Occipital lobe (tissue), 3 donors: ENCODE measurements at places on chromosomes 11 and 22. TPM values are rescaled to one million over a fixed set of nuclear protein-coding genes. Genes with fewer than 3 reads are reported as not detected.

DNA sequence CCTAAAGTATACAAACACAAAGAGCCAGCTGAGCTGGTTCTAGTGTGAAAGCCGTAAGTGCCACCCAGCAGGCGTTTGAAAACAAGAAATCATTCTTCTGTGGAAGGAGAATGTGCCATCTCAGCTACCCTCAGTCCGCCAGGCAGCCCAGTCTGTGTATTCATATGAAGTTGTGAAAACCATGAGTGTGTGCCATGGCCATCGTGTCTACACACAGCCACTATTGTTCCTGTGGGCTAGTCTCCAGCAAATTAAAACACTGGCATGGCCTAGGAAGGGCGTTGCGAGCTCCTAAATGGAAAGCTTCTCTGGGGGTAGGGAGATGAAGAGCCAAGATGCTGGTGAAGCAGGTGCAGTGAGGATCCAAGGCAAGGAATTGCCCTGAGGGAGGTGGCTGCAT lies 51.5 kb upstream of the HORMAD2 start:
- peak; percentile 43 for DNase-seq

C11orf91 gene
- total RNA-seq, result not detected

GRCh38 chr22:26593763-26594162 lies 3.8 kb upstream of the TPST2 start:
- DNase-seq, result no peak

MMP1 gene
- not detected for total RNA-seq

JAML gene
- total RNA-seq, result 1.2 TPM

SLC29A2 gene
- 1.4 TPM for total RNA-seq

CENPM gene
- 1.6 TPM for total RNA-seq

GRCh38 chr22:31520051-31520450 lies 23.7 kb downstream of the SFI1 start:
- no peak for DNase-seq

PKNOX2 gene
- 5.3 TPM for total RNA-seq

DNA sequence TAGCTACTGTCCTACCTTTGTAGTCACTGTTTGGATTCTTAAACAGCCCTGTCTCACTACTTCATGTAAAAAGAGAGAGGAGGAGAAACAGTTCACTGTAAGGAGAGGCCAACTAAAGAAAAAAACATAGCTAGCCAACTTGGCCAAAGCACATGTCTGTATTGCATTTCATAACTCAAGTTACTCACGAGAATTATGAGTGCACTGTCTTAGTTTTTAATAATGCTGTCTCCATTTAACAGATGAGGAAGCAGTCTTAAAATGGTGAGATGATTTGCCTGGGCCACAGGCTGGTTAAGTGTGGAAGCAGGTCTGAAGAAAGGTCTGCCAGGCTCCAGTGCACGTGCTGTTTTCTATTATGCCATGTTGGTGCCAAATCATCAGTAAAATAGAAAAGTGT lies 104.5 kb downstream of the UVRAG start:
- DNase-seq, result no peak

GRCh38 chr22:43827003-43827735 lies 15.1 kb upstream of the EFCAB6 start:
- DNase-seq, result no peak

- no peak for DNase-seq
These were observed 142.0 kb upstream of the BDNF start for GRCh38 chr11:27842290-27842689.

DNA sequence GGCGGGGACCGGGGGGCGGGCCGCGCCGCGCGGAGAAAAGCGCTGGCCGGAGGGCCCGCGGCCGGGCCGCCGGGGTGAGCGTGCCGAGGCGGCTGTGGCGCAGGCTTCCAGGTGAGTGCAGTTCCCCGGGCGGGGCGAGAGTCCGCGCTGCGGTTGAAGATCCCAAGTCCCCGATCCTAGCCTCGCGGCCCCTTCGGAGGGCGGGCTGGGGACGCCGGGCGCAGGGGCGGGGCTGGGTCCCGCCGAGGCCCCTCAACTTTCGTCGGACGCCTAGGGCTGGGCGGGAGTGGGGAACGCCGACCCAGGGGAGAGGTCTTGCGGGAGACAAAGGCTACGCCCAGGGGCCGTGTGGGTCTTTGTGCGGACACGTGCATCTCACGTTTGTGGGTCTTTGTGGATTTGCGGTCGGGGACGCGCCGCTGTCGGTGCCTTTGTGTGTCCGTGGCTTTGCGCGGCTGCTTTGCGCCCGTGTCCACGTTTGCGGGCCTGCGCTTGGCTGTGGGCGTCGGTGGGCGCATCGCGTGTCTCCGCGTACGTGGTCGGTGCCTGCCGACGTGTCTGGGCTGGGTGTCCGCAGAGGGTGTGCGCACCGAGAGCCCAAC lies at the start of gene TSKU:
TSS of gene TSKU (plus strand) at position 63 of the 602 bp plus-strand sequence. CDS start 12,261 bp downstream, outside the sequence.
- no peak for DNase-seq

- DNase-seq, result no peak
These were observed 232.9 kb downstream of the BUD13 start for GRCh38 chr11:116539836-116540418.

DNA sequence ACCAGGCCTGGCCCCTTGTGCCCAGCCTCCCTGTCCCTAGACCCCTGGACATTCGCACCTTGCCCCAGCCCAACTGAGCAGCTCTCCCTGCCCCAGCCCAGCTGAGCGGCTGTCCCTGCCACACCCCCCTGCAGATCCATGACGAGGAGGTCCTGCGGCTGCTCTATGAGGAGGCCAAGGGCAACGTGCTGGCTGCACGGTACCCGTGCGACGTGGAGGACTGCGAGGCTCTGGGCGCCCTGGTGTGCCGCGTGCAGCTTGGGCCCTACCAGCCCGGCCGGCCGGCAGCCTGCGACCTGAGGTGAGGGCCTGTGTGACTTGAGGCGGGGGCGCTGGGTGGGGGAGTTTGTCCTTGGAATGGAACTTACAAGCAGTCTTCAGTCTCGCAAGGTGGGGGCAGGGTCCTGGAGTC lies 7.7 kb downstream of the FRMD8 start:
- no peak for DNase-seq

GRCh38 chr22:23285734-23286133 lies 105.4 kb downstream of the BCR start:
- no peak for DNase-seq

DNA sequence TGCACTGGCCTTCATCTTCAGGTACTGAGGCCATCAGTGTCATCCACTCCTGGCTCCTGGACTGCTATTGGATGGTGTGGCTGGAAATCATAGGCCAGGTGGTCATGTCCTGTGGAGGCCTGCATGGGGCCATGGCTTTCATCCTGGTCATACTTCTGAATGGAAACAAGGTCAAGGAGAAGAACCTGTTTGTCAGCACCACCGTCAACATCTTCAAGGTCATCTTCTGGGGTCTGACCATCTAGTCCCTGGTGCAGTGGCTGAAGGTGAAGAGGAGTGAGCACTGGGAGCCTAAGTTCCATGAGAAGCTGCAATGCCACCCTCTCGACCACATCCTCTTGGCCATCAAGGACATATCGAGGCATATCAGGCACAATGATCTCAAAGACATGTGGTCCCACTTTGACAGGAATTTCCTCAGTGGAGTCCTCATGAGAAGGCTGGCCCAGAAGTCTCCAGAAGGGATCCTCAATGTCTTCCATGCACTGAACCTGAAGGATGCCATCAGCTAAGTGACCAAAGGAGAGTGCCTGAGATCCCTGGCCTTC lies 120.0 kb upstream of the SERPIND1 start:
- DNase-seq, result no peak
